Glutamatergic neuron (in vitro differentiated cells): ENCODE measurements at places on chromosomes 2 and 18. TPM values are rescaled to one million over a fixed set of nuclear protein-coding genes. Genes with fewer than 3 reads are reported as not detected.

The ZBTB7C gene
- total RNA-seq, result 10.6 TPM

The RNF152 gene
- total RNA-seq, result 16.9 TPM

The IL18R1 gene
- not detected for total RNA-seq

DNA sequence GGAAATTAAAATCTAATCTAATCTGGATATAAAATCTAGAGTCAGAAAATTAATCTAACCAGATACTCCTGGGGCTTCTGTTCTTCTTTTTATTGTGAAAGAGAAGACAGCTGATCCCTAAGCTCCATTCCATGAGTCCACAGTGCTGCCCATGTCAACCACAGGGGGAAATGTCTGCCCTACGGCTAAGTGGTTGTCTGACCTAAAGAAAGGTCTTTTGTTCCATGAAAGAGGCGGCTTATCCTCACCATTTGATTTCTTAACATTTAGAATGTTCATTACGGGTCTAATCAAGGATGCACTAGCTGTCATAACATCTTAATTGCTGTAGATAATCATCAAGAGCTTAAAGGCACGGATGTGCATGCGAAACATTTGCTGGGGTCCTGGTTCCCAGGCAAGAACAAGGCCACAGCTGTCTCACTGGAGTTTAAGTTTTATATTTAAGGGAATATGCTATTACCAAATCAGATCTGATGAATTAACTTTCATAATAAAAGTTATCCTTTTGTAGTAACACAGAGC is 162.6 kb downstream of the PAX3 start:
- H3K36me3 ChIP-seq, result peaks cover 20% of the 10 kb centered on the region
- H3K27me3 ChIP-seq, result no peaks in the 10 kb centered on the region
- no peak overlapping the region for H3K27ac ChIP-seq
- DNase-seq, result no peak
- no peaks in the 10 kb centered on the region for H3K4me1 ChIP-seq

The SCN7A gene
- total RNA-seq, result 0.32 TPM

GRCh38 chr2:70212298-70212932 is 21.6 kb upstream of the C2orf42 start:
- no peaks in the 10 kb centered on the region for H3K36me3 ChIP-seq
- DNase-seq, result no peak
- peaks cover 5% of the 10 kb centered on the region for H3K27me3 ChIP-seq
